Anterior cingulate cortex (tissue), 58 donors: ENCODE measurements at places on chromosomes 5 and 9.

DNA sequence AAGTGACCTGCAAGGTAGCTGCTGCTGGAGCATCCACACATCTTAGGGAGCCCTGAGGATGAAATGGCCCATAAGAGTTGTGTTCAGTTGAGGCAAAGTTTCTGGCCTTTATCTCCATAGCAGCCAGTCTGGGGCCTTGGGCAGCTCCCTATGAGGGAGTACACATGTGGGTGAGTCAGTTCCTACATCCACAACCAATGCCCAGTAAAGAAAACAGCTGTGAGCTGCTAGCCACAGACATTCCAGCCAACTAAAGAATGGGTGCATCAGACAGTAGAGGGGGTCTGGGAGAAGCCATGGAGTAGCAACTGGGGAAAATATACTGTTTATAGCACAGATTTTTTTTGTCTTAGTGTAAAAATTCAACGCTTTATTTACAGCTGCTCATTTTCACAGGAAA is 720.7 kb downstream of the TLE1 start:
- no peak for DNase-seq

GRCh38 chr5:23631302-23632045 is 124.1 kb downstream of the PRDM9 start:
- DNase-seq, result no peak

- DNase-seq, result no peak
These were observed 35.3 kb upstream of the FBXL17 start for GRCh38 chr5:108417166-108417670.

GRCh38 chr5:14142202-14142826 is 828 bp upstream of the TRIO start:
- no peak for DNase-seq

DNA sequence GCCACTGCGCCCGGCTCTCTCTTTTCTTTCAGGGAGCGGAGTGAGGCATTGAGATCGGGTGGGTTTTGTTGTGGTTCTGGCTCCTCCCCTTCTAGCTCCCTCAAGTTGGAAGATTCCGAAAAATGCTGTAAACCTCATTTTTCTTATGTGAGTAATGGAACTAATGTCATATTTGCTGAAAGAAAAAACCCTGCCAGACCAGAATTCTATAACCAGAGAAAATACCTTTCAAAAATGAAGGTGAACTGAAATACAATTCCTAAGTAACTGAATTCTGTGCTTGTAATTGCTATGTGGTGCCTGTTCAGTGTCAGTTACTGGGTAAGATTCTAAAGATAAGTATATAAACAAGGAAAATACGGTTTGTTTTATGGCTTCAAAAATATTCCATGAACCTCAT is 30.9 kb upstream of the CDK20 start:
- DNase-seq, result no peak

- no peak for DNase-seq
These were observed 302.4 kb upstream of the PANK3 start for GRCh38 chr5:168881427-168882149.
